ENCODE measurements at places on chromosomes 12 and 14.
A peak's percentile ranks its signal among the peaks of the same experiment; 100 is the strongest.

GRCh38 chr12:47819896-47820630 lies at the start of gene HDAC7:
Gene HDAC7, minus strand, starts transcription at chr12:47819903. Its CDS starts 118 bp downstream, at chr12:47819785.
- peak; percentile 53 for DNase-seq

- DNase-seq = no peak
Measured at GRCh38 chr12:45268672-45269411, 52.9 kb downstream of the ANO6 start.

DNA sequence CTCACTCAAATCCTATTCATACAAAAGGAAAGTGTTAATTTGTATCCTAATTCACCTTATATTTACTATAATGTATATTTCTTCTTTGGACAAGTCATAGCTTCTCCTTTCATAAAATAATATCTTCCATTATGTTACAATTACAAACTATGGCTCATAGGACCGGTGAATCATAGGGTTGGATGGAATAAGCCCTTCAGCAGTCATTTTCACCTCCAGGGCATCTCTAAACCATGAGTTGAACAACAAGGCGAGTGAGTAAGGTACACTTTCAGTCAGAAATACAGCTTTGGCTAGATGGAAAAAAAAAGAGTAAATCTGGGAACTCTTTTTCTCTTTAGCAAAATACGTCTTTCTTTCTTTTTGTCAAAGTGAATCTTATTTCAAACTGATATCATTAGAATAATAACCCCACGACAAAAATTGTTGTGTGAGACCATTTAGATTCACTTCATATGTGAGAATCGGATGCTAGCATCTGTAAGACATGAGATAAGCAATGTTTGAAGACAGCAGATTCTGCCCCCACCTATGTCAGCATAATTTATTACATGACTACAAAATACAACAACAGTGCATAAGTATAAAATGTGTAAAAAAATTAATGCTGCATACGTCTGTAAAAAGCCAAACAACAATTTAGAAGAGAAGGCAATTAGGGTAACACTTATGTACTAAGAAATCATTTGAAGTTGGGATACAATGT lies 184.4 kb upstream of the SLC38A2 start:
- DNase-seq = no peak

DNA sequence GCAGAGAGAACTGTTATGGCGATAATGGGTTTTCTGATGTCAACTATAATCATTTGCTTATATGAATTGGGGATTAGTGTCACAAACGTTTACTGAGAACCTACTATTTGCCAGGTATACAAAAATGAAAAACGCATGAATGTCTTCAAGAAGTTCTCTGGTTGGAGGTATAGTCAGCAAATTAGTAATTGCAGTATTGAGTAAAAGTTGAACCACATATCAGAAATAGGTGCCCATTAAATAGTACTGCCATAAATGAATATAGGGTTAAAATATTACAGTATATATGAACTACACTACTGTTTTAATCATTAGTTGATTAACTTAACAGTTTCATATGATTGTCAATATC lies 60.0 kb downstream of the PTPRB start:
- DNase-seq = no peak

- no peak for DNase-seq
Measured at GRCh38 chr12:52216100-52216499, 16.9 kb upstream of the KRT7 start.

Measured in NCI-H510A (cell line).